ENCODE measurements at places on chromosomes 7 and 10. TPM values are rescaled to one million over a fixed set of nuclear protein-coding genes. Genes with fewer than 3 reads are reported as not detected.
A peak's percentile ranks its signal among the peaks of the same experiment; 100 is the strongest.

GRCh38 chr10:44713307-44713706 is 197.8 kb upstream of the TMEM72 start:
- ATAC-seq, result no peak

GRCh38 chr10:68218786-68219185 is 13.1 kb downstream of the ATOH7 start:
- no peak for ATAC-seq

- no peak for ATAC-seq
Observed at GRCh38 chr7:25940086-25940906, 211.7 kb upstream of the NFE2L3 start.

DNA sequence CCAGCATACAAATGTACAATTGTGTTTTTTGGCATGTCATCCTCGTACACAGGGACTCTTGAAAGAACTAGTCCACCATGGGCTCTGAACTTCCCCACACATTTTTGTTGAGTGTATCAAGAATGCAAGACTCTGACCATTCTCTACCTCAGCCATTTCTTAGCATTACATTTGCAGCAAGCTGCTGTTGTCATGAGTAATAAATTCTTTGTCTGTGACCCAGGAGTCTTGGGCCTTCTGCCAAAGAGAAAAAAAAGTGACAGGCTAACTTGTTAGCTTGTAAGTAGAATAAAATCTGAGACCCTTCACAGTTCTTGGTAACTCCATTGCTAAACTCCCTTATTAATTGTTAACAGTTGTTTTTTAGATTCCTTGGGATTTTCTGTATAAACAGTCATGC is 542.3 kb upstream of the MBL2 start:
- peak; percentile 72 for ATAC-seq

Gene AOC1
- 0.16 TPM for total RNA-seq

Gene PTF1A
- total RNA-seq, result not detected

Data from motor neuron (in vitro differentiated cells).